ENCODE measurements at places on chromosomes 12 and 14. TPM values are rescaled to one million over a fixed set of nuclear protein-coding genes. Genes with fewer than 3 reads are reported as not detected.

The VRTN gene
- polyA plus RNA-seq: 0.23 TPM

The GRIN2B gene
- not detected for polyA plus RNA-seq

The KRT73 gene
- polyA plus RNA-seq: 0.73 TPM

The TMEM179 gene
- 4.2 TPM for polyA plus RNA-seq

The TMX1 gene
- polyA plus RNA-seq: 18.2 TPM

The TIGAR gene
- 7.1 TPM for polyA plus RNA-seq

The OR4N5 gene
- not detected for polyA plus RNA-seq

The HPD gene
- polyA plus RNA-seq: not detected
